ENCODE measurements at places on chromosomes 5 and 9.

- DNase-seq: no peak
Measured at GRCh38 chr9:36559036-36559695, 13.5 kb upstream of the MELK start.

DNA sequence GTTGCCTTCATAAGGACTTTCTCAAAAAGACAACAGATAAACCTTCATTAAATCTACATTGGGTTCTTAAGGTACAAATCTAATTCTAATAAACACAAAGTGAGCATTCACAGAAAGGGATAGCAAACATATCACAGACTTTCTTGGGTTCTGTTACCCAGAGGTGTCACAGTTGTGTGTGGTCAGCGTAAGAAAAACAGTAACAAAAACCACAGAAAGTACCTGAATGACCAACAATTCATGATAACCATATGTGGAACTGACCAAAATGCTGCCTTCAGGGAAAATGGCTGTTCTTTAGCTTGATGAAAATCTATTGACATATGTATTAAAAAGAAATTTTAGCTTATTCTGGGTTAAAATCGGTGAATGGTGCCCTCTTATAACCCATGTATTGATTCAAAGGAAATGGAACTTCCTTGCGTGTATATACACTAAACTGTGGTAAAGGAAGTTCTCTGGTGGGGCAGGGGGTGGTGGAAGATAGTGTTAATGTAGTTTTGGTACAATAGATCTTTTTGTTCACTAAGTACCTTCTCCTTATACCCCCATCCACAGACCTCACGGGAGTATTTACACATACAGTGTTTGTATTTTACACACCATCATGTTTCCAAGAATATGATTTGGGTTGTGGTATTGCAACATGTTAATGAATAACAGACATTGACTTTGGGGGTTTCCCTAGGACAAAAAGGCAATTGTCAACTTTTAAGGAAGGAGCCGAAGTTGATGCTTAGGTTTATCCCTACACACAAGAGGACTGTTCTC is 152.5 kb downstream of the APBA1 start:
- DNase-seq: no peak

DNA sequence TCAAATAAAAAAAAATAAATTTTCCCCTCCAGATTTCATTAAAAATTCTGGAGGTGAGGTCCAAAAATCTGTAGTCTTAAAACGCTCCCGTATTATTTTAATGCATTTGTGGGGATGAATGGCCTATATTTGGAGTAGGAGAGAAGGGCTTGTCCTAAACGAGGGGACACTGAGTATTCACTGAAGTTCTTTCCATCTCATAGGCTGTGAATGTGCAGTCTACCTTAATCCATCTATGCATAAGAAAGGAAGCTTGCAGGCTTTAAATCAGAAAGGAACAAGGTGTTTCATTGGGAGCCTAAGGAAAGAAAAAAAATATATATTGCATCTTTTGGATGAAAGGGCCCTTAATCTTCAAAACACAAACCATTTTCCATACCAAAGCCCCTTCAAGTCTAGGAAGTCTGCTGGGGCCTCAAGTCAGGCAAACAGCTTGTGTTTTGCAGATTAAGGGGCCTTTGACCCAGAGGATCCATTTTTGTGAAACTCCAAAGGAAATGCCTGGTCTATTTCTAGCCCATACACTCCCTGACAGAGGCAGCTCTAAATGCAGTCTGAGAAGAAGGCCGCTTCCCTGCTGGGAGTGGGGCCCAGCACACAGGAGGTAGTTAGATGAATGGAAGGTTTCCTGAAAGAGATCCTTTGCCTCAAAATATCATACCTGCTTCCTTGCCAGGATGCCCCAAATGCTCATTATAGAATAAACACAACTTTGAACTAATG is 35.6 kb downstream of the BRINP1 start:
- DNase-seq: no peak

DNA sequence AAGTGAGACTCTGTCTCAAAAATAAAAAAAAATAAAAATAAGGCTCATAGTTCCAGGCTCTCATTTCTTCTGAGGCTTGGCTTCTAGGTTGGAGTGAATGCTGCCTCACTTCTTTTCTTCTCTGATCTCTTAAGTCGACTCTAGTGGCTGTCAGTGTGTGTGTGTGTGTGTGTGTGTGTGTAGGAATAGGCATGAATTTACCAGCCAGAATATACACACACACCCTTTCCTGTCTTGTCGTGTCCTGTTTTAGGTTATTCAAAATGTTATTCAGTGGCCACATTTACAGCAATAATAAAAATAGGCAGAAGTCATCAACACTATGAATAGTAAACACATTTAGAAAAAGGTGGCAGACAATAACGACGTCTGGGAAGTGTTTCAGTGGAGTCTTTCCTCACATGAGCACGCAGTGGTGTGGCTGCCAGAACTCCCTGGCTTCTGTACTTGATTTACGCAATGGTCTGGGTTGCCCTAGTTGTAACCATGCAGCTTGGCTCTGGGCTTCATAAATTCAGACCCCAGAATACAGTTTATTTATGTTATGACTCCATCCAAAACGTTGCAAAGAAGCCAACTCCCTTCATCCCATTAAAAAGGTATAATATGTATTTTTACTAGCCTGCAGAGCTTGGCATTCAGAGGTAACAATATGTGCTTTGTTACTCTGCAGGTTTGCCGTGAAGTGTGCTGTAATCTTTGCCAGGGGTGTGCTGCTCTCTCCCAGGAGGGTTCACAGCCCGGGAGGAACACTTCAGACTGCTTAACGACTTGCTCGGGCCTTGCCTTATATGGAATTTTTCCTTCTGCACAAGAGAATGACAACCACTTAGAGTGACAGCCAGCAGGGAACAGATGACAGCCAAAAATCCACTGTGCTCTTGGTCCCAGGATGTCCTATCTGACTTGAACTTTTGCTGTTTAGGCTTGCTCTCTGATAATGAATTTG is 34.4 kb upstream of the PALM2AKAP2 start:
- no peak for DNase-seq

- DNase-seq: no peak
Measured at GRCh38 chr9:116686135-116686534, 970 bp upstream of the TRIM32 start.
